ENCODE measurements at places on chromosomes 7 and 10. TPM values are rescaled to one million over a fixed set of nuclear protein-coding genes. Genes with fewer than 3 reads are reported as not detected.

IQUB gene
- total RNA-seq, result not detected

SPDYE2 gene
- not detected for total RNA-seq

SPDYE11 gene
- total RNA-seq, result not detected

VIPR2 gene
- 0.39 TPM for total RNA-seq

CPEB3 gene
- total RNA-seq, result 16.9 TPM

GPC2 gene
- total RNA-seq, result 4.0 TPM

GJC3 gene
- total RNA-seq, result not detected

TMEM184A gene
- 0.55 TPM for total RNA-seq

OR2A1 gene
- total RNA-seq, result not detected

RSPH10B gene
- not detected for total RNA-seq

SEMA3C gene
- 5.4 TPM for total RNA-seq

PRPS1L1 gene
- not detected for total RNA-seq

ABCC2 gene
- total RNA-seq, result 1.2 TPM

GARIN1A gene
- total RNA-seq, result 1.6 TPM

MOGAT3 gene
- not detected for total RNA-seq

ABCB1 gene
- 0.33 TPM for total RNA-seq

DNAJB12 gene
- total RNA-seq, result 42.0 TPM

CLDN3 gene
- total RNA-seq, result not detected

PRRT4 gene
- 1.0 TPM for total RNA-seq

SKIDA1 gene
- total RNA-seq, result 0.09 TPM

LSM8 gene
- total RNA-seq, result 16.4 TPM

MIOS gene
- total RNA-seq, result 68.4 TPM

MCM7 gene
- total RNA-seq, result 45.7 TPM

SFMBT2 gene
- total RNA-seq, result 1.2 TPM

STRIP2 gene
- 43.9 TPM for total RNA-seq

TAS2R16 gene
- total RNA-seq, result not detected

HSPB1 gene
- total RNA-seq, result 2,380 TPM

SFTPA1 gene
- not detected for total RNA-seq

ZYX gene
- total RNA-seq, result 54.0 TPM

CTNNA3 gene
- 29.2 TPM for total RNA-seq

SUPV3L1 gene
- total RNA-seq, result 38.8 TPM

CALML3 gene
- total RNA-seq, result not detected

AKR1C8 gene
- total RNA-seq, result 0.56 TPM

AKR1C4 gene
- not detected for total RNA-seq

ASB10 gene
- total RNA-seq, result 17.1 TPM

MLXIPL gene
- 107 TPM for total RNA-seq

DIP2C gene
- 34.2 TPM for total RNA-seq

GIMAP4 gene
- total RNA-seq, result 16.1 TPM

ENTPD1 gene
- total RNA-seq, result 1.7 TPM

UCMA gene
- not detected for total RNA-seq

KIF11 gene
- 0.29 TPM for total RNA-seq

BLNK gene
- 0.24 TPM for total RNA-seq

CFTR gene
- not detected for total RNA-seq

CPA5 gene
- not detected for total RNA-seq

NEUROD6 gene
- not detected for total RNA-seq
